ENCODE measurements at places on chromosomes 6 and 20. TPM values are rescaled to one million over a fixed set of nuclear protein-coding genes. Genes with fewer than 3 reads are reported as not detected.

DNA sequence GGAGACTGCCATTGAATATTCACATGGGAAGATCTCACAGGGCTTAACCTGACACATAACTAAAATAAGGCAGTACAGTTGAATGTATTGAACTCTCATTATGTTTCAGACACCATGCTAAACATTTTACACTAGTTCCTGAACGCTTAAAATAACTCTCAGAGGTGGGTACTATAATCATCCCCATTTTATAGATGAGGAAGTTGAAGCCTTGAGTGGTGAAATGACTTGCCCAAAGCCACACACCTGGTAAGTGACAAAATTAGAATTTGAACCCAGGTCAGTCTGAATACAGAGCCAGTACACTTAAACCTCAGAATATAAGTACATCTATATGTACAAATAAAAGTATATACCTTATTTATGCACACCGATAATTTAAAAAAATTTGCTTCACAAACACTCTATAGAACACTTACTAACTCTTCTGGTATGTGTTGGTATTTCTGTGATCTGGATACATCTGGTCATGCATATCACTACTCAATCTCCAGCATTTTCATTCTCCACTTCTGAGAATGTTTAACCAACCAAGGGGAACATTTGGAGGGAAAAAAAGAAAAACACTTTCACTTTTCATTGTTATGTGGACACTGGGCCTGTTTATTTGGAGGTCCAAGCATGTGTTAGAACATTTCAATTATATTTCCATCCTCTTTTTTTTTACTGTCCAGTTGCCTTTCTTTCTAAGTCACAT, 4.6 kb upstream of the BICRAL start:
- DNase-seq: no peak

- DNase-seq: no peak
Observed at GRCh38 chr6:35474131-35474941, 6.1 kb downstream of the RPL10A start.

- DNase-seq: no peak
Observed at GRCh38 chr6:57173056-57173885, 1.1 kb downstream of the BAG2 start.

The C6orf132 gene
- total RNA-seq: 49.7 TPM

The REM1 gene
- 0.27 TPM for total RNA-seq

The FAXC gene
- total RNA-seq: 3.0 TPM

The BACH2 gene
- total RNA-seq: 1.3 TPM

DNA sequence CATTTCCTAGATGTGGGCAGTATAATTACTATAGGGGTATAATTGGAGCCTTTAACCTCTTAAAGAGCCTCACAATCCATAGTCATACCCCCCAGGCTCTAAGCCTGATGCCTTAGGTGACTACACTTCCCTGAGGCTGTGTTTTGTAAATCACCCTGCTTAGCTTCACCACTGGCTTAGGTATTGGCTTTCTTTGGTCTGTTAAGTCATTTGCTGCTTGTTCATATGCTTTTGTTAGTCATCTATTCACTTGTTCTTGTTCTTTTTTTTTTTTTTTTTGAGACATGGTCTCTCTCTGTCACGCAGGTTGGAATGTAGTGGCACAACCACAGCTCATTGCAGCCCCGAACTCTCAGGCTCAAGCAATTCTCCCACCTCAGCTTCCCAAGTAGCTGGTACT, 26.7 kb downstream of the KAT14 start:
- no peak for DNase-seq

GRCh38 chr6:43623880-43624785, 4.9 kb downstream of the GTPBP2 start:
- no peak for DNase-seq

- no peak for DNase-seq
Observed at GRCh38 chr6:14501240-14501639, 383.7 kb downstream of the CD83 start.

The CCDC170 gene
- total RNA-seq: 0.67 TPM

DNA sequence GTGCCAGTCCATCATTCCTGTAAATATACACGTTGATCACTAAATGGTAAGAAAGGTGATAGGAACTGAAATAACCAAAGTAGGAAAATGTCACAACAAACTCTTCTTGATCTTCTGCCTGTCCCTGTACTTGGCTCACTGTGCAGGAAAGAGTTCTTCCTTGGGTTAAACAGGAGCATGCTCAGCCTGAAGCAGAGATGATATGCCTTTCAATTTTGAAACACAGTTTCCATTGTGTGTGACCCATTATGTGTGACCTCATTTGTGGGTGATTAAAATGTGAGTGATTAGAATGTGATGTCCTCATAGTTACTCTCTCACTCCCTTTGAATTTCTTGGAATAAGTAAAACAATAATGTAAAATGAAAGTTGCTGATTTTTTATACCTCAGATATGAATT, 427.2 kb upstream of the AGPAT4 start:
- no peak for DNase-seq

DNA sequence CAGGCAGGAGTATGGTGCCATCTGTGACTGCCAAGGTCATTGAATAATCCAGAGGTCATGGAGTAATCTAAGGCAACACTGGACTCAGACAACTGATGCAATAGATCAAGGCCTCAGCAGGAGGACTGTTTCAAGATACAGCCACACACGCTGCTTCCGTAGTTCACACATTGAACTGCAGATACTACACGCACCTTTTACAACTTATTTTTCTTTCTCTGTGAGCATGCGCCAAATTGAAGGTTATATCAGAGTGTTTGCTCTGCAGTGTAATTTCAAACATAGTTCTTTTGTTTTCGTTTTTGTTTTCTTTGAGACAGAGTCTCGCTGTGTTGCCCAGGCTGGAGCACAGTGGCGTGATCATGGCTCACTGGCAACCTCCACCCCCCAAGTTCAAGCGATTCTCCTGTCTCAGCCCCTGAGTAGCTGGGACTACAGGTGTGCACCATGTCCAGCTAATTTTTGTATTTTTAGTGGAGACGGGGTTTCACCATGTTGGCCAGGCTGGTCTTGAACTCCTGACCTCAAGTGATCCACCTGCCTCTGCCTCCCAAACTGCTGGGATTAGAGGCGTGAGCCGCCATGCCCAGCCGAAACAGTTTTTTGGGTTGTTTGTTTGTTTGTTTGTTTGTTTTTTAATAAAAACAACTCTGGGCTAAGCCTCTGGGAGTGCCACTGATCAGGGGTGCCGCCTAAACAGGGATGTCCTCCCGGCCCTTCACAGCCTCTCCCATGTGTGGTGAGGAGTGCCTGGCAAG, 96.6 kb upstream of the NAA20 start:
- no peak for DNase-seq

GRCh38 chr6:68343901-68344300, 291.2 kb upstream of the ADGRB3 start:
- DNase-seq: no peak

GRCh38 chr6:113924312-113924723, 46.6 kb downstream of the HDAC2 start:
- no peak for DNase-seq

DNA sequence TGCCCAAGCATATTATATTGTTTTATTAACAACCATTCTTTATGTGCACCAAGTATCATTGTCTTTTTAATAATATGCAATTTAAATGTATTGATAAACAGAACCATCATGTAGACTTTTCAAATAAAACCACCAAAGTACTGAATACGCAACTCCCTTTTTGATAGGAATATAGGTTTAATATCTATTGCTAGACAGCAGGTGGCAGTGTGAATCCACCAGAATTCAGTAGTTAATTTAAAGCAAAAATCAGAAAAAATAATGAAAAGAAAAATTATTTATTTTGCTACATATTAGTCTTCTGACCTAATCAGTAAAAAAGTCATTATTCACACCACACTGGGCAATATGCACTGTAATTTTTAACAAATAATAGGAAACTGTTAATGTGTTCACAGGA, 143.7 kb downstream of the KLHL32 start:
- no peak for DNase-seq

GRCh38 chr6:159959165-159959975, 9.5 kb upstream of the IGF2R start:
- no peak for DNase-seq

DNA sequence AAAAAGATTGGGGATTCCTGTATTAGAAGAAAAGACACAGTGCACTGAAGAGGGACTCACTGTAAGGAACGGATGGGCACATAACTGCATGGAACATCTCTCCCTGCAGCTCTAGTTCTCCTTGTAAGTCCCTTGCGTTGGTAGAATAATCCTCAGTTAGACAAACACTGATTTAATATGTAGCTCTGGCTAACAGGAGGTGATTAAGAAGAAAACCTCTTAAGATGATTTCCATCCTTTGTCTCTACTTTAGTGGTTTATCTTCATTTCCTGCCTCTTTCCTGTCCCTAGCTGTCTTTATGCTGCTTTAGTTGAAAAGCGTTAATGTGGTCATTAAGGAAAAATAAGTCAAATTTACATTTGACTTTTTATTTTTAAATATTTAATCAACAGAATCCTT, 86.6 kb downstream of the SLC16A10 start:
- DNase-seq: no peak

- DNase-seq: no peak
Observed at GRCh38 chr6:168908166-168908565, 345.5 kb downstream of the THBS2 start.

GRCh38 chr6:164020142-164020541, 605.6 kb downstream of the QKI start:
- DNase-seq: no peak

The TRAPPC3L gene
- total RNA-seq: not detected

DNA sequence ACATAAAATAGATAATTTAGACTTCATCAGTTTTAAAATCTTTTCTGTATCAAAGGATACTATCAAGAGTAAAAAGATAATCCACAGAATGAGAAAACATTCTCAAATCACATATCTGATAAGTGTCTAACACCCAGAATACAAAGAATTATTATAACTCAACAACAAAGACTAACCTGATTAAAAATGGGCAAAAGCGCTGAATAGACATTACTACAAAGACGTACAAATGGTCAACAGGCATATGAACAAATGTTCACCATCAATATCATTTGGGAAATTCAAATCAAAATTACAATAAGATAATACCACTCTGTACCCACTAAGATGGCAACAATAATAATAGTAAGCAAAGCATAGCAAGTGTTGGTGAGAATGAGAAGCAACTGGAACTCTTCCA, 503.8 kb downstream of the CDH26 start:
- no peak for DNase-seq

DNA sequence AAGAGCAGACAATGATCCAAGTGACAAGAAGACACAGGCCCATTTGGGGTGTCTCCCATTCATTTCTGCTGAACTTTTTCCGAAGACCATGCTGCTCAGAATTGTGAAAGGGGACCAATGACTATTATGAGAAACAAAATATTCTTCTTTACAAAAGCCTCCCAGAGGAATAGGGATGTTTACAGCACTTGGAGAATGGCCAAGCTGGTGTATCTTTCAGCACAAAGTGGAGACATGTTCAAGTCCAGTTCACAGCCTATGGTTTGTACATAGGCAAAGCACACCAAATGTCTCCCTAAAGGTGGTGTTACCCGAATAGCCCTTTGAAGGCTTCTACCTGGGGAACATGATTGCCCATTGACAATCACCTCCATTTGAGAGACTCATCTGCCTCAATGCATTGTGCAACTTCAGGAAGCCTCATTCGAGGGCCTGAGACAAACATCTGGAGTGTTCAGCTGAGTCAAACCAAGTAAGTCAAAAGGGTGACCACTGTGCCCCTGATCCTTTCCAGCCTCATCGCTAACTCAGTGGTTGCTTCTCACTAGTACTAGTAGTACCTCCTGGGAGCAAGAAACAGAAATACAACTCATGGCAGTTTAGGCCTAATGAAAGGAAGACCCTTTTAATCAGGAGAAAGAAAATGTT, 451.0 kb upstream of the MARCKS start:
- DNase-seq: no peak

DNA sequence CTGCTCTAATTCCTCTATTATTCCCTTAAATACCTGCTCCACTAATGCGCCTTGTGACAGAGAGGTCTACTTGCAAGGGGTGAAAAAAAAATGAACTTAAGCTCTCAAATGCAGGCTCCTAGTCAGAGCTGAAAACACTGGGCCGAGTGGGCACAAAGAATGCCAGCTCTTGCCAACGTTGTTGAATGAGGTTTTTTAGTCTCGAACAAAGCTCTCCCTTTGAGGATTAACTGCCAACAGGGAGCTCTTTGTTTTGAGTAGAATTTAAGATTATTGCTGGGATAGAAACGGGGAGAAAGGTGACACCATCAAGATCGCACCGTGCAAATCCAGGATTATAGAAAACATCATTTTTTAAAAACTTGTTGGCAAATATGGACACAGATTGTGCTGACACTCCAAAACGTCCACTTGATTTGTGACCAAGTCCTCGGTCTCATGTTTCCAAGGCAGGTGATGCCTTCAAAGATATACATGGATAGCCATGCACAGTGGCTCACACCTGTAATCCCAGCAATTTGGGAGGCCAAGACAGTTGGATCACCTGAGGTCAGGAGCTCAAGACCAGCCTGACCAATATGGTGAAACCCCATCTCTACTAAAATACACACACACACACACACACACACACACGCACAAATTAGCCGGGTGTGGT, 163.2 kb downstream of the BMP7 start:
- DNase-seq: no peak

- DNase-seq: no peak
Observed at GRCh38 chr6:111456208-111456607, 26.8 kb downstream of the REV3L start.

DNA sequence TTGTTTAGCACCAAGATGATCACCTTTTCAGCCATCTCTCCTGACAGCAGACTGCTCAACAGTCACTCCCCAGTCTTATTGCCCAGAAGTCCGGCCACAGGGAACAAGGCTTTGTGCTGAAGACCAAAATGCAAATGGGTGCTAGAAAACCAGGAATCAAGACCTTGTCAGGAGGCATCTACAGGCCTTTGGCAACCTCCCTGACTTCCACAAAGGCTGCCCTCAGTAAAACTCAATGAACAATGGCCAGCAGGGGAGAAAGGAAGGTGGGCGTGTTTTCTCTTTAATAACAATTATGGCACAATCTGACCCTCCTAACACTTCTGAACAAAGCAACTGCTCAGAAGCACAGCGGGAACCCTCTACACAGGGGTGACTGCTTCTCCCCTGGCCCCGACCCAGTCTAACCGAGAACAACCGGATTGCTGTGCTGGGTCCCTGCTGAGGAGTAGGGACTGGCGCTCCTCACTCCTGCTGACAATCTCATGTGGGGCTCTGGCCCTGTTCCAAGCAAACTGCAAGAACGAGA, 41.6 kb downstream of the PLCG1 start:
- no peak for DNase-seq
